Endothelial cell of umbilical vein (primary cell): ENCODE measurements at places on chromosomes 1 and 21. TPM values are rescaled to one million over a fixed set of nuclear protein-coding genes. Genes with fewer than 3 reads are reported as not detected.

ADGRL4 gene
- 120 and 140 TPM in 2 replicates for polyA plus RNA-seq

RRP1B gene
- polyA plus RNA-seq: 11.6 and 13.0 TPM in 2 replicates

KLF18 gene
- polyA plus RNA-seq: not detected in 2 replicates

AGO4 gene
- polyA plus RNA-seq: 9.7 and 11.1 TPM in 2 replicates

RHOU gene
- 0.04 and 0.08 TPM in 2 replicates for polyA plus RNA-seq

COL16A1 gene
- polyA plus RNA-seq: 0.68 and 0.75 TPM in 2 replicates

NENF gene
- polyA plus RNA-seq: 19.8 and 21.6 TPM in 2 replicates

CHD5 gene
- 0.03 and 0.04 TPM in 2 replicates for polyA plus RNA-seq

MYBPH gene
- not detected in 2 replicates for polyA plus RNA-seq

- H3K36me3 ChIP-seq: peaks cover 8% of the 10 kb centered on the region
- no peak for DNase-seq
- H3K27me3 ChIP-seq: no peaks in the 10 kb centered on the region
Observed at GRCh38 chr1:26263212-26263611, 16.7 kb upstream of the SH3BGRL3 start.

- H3K27ac ChIP-seq: no peak overlapping the region
- H3K36me3 ChIP-seq: no peaks in the 10 kb centered on the region
- DNase-seq: no peak
- H3K27me3 ChIP-seq: no peaks in the 10 kb centered on the region
- H3K4me3 ChIP-seq: no peak overlapping the region
Observed at GRCh38 chr1:60697204-60697994, 385.0 kb upstream of the NFIA start.

- no peaks in the 10 kb centered on the region for H3K36me3 ChIP-seq
- H3K4me1 ChIP-seq: no peaks in the 10 kb centered on the region
- H3K27ac ChIP-seq: no peak overlapping the region
- H3K27me3 ChIP-seq: peaks cover 2% of the 10 kb centered on the region
- DNase-seq: no peak
Observed at GRCh38 chr1:205512059-205513045, 7.9 kb downstream of the CDK18 start.

DNA sequence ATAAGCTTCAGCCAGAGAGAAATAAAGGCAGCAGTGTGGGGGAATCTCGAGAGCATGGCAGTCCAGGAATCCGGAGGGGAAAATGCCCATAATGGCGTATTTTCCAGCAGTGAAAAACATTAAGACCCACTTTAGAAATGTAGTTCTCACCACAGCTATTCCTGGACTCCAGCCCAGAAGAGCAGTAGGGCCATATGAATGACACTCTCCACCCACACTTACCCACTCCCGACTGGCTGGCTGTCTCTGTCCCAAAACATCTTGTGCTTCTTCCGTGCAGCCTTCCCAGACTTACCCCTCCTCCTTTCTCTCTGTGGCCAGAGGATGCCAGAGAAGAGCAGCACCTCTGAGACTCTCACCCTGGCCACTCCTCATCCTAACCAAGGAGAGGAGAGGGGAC, 56.4 kb downstream of the TRABD2B start:
- peaks cover 1% of the 10 kb centered on the region for H3K27me3 ChIP-seq
- no peak overlapping the region for H3K4me3 ChIP-seq

GRCh38 chr1:107138767-107139445, 1.9 kb upstream of the NTNG1 start:
- no peak for DNase-seq
- H3K27me3 ChIP-seq: peaks cover 19% of the 10 kb centered on the region
- no peaks in the 10 kb centered on the region for H3K36me3 ChIP-seq
- H3K27ac ChIP-seq: no peak overlapping the region

DNA sequence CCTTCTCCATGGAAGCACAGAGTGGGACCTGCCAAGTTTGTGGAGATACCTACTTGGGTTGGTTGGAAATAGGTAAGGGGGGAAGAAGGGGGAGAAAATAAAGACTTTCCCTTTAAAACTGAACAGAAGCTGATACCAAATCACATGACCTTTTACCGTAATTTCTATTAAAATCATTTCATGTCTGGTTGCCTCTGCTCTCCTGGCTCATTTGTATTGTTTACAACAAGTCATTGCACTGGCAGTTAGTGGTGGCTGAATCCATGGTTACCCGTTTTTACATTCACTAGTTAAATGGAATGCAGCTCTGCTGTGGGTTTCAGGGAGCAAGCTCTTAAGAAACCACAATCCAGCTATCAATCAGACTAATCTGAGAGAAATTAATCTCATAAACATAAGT, 353.7 kb upstream of the ESRRG start:
- no peaks in the 10 kb centered on the region for H3K27me3 ChIP-seq
- no peak for DNase-seq
- H3K4me3 ChIP-seq: no peak overlapping the region
- no peak overlapping the region for H3K27ac ChIP-seq
- no peaks in the 10 kb centered on the region for H3K36me3 ChIP-seq
- H3K4me1 ChIP-seq: no peaks in the 10 kb centered on the region

GRCh38 chr1:205216588-205216987, 5.1 kb upstream of the DSTYK start:
- no peak overlapping the region for H3K4me3 ChIP-seq
- peaks cover 5% of the 10 kb centered on the region for H3K4me1 ChIP-seq
- H3K27ac ChIP-seq: no peak overlapping the region
- DNase-seq: no peak
- H3K36me3 ChIP-seq: no peaks in the 10 kb centered on the region
- H3K27me3 ChIP-seq: peaks cover 33% of the 10 kb centered on the region

GRCh38 chr1:172384656-172385055, 35.8 kb upstream of the C1orf105 start:
- no peaks in the 10 kb centered on the region for H3K36me3 ChIP-seq
- no peak overlapping the region for H3K27ac ChIP-seq
- H3K27me3 ChIP-seq: no peaks in the 10 kb centered on the region
- DNase-seq: no peak
- H3K4me3 ChIP-seq: no peak overlapping the region
- H3K4me1 ChIP-seq: peaks cover 39% of the 10 kb centered on the region

DNA sequence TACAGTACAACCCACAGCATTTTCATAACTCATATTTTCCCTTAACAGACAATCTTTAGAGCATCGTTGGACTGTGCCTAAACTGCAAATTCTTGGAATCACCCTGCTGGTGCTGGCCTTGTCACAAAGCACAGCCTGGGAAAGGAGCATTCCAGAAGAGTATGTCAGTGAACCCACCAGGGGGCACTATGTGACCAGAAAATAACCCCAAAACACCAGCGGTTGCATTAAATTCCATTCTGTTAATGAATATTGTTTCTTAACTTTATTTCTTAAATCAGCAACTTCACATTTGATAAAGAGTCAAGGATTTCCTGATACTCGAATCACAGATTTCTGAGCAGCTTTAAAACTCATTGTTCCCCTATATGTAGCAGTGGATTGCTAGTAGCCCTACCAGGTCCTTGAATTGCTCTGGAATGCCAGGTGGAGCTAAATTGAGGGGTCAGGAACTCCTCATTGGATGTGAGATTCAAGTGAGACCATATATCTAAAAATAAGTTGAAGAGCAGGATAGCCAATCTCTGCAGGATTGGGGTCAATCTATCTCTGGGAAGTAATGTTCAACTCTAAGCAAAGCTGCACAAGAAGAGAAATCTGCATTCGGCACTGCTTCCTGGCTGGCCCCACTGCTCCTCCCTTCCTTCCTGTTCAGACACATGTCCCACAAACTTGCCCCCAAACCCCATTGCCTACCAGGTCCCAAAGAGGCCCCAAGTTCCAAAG, 12.7 kb upstream of the RAB4A start:
- no peak overlapping the region for H3K4me3 ChIP-seq
- no peaks in the 10 kb centered on the region for H3K27me3 ChIP-seq
- DNase-seq: peak; percentile 71
- H3K36me3 ChIP-seq: no peaks in the 10 kb centered on the region
- H3K27ac ChIP-seq: no peak overlapping the region
- H3K4me1 ChIP-seq: peaks cover 5% of the 10 kb centered on the region

- H3K36me3 ChIP-seq: no peaks in the 10 kb centered on the region
- H3K27ac ChIP-seq: no peak overlapping the region
- no peak overlapping the region for H3K4me3 ChIP-seq
- H3K27me3 ChIP-seq: no peaks in the 10 kb centered on the region
- DNase-seq: no peak
- no peaks in the 10 kb centered on the region for H3K4me1 ChIP-seq
Observed at GRCh38 chr21:16473988-16474387, 744.2 kb downstream of the USP25 start.

DNA sequence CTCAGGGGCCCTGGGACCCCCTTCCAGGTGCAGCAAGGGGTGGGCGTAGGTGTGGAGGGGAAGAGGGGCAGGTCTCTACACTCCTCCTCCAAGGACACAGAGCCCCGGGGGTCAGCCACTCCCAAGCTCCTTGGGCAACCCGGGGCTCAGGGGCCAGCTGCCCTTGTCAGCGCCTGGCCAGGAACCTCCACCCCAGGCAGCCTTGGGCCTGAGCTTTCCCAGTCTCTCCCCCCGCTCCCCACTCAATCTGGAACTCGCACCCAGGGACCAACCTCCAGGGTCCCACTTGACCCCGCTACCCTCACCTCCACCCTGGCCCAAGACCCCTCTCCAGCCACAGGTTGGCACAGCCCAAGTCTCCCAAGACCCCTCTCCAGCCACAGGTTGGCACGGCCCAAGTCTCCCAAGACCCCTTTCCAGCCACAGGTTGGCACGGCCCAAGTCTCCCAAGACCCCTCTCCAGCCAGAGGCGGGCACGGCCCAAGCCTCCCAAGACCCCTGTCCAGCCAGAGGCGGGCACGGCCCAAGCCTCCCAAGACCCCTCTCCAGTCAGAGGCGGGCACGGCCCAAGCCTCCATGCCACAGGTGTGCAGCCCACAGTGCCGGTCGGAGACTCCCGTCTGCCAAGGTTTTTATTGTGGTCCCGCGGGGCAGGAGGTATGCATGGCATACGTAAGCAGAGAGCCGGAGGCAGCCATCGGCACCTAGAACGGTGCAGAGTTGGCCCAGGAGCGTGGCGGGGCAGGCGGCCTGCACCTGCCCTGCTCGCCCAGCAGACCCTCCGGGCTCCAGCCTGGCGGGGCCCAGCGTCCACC, 3.0 kb downstream of the TNFRSF4 start:
- H3K4me3 ChIP-seq: no peak overlapping the region
- peaks cover under 1% of the 10 kb centered on the region for H3K36me3 ChIP-seq
- H3K4me1 ChIP-seq: no peaks in the 10 kb centered on the region
- H3K27me3 ChIP-seq: peaks cover 3% of the 10 kb centered on the region

GRCh38 chr1:181383695-181384094, 99.6 kb upstream of the CACNA1E start:
- H3K4me1 ChIP-seq: no peaks in the 10 kb centered on the region
- H3K27ac ChIP-seq: no peak overlapping the region
- no peaks in the 10 kb centered on the region for H3K27me3 ChIP-seq
- no peaks in the 10 kb centered on the region for H3K36me3 ChIP-seq
- no peak overlapping the region for H3K4me3 ChIP-seq

DNA sequence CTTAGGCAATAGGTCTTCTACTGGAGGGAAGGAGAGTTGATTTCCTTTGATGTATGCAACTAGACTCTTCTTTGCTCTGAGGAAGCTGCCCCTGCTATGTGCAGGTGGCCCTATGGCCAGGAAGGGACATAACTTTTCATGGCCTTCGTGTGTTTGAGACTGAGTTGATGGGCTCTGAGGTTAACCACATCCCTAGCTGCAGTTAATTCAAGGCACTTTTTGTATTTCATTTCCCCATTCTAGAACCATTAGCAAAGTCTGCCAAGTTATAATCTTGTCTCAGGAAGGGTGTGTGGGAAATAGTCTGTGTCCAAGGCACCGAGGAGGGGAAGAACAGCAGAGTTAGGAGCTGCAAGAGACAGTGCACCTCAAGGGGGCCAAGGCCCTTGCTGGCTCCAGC, 2.5 kb downstream of the FCRL4 start:
- H3K4me3 ChIP-seq: no peak overlapping the region
- no peak for DNase-seq
- no peaks in the 10 kb centered on the region for H3K4me1 ChIP-seq
- H3K27ac ChIP-seq: no peak overlapping the region
- H3K27me3 ChIP-seq: no peaks in the 10 kb centered on the region
- H3K36me3 ChIP-seq: no peaks in the 10 kb centered on the region

DNA sequence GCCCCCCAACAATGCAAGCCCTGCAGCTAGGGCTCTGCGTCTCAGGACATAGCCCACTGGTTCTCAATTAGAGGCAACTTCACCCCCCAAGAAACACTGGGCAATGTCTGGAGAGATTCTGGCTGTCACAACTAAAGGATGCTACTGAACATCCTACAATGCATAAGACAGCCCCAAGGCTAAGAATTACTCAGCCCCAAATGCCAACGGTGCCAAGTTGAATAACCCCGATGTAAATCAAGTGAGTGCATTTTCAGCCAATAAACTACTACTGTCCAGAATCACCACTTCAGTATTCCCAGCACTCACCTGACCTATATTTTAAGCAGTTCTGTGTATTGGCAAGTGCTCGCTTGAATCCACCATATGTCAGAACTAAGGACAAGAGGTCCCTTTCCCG, 6.9 kb downstream of the RIPK4 start:
- H3K27ac ChIP-seq: no peak overlapping the region
- H3K27me3 ChIP-seq: peaks cover 50% of the 10 kb centered on the region
- no peaks in the 10 kb centered on the region for H3K4me1 ChIP-seq
- no peak for DNase-seq
- no peak overlapping the region for H3K4me3 ChIP-seq

DNA sequence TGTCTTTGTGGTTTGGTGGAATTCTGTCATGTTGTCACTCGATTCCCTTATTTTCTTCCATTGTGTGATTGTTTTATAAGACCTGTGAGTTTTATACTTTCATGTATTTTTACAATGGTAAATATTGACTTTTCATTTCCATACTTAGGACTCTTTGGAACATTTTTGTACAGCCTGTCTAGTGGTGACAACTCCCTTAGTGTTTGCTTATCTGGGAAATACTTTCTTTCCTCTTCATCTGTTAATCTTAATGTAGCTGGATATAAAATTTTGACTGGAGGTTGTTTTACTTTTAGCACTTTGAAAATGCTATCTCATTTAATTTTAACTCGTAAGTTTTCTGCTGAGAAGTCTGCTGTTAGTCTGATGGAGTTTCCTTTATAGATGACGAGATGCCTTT, 310.5 kb downstream of the NUF2 start:
- H3K4me1 ChIP-seq: no peaks in the 10 kb centered on the region
- H3K27ac ChIP-seq: no peak overlapping the region
- no peaks in the 10 kb centered on the region for H3K27me3 ChIP-seq
- H3K36me3 ChIP-seq: no peaks in the 10 kb centered on the region

DNA sequence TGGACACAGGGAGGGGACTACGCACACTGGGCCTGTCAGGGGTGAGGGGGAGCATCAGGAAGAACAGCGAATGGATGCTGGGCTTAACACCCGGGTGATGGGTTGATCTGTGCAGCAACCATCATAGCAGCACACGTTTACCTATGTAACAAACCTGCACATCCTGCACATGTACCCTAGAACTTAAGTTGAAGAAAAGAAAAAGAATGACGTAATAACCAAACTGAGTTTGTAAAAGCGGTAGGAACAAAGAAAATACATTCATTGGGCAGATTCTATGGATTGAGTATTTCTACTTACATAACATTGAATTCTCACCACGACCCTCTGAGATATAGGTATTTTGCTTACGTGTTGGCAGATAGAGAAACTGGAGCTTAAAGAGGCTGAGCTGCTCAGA, 468.4 kb downstream of the TTLL7 start:
- no peak for DNase-seq
- H3K27ac ChIP-seq: no peak overlapping the region
- H3K4me1 ChIP-seq: no peaks in the 10 kb centered on the region

GRCh38 chr1:81183553-81183952, 617.2 kb upstream of the ADGRL2 start:
- H3K27me3 ChIP-seq: no peaks in the 10 kb centered on the region
- H3K36me3 ChIP-seq: no peaks in the 10 kb centered on the region
- H3K4me3 ChIP-seq: no peak overlapping the region
- H3K27ac ChIP-seq: no peak overlapping the region
- H3K4me1 ChIP-seq: peaks cover 6% of the 10 kb centered on the region
- no peak for DNase-seq
